Vagina (tissue), 2 donors: ENCODE measurements at places on chromosomes 11 and 22.

- H3K27me3 ChIP-seq, result no peaks in the 10 kb centered on the region
- H3K36me3 ChIP-seq, result no peaks in the 10 kb centered on the region
- no peak for DNase-seq
- peaks cover 8% of the 10 kb centered on the region for H3K4me1 ChIP-seq
Observed at GRCh38 chr11:44808053-44808753, 81.4 kb downstream of the TSPAN18 start.

DNA sequence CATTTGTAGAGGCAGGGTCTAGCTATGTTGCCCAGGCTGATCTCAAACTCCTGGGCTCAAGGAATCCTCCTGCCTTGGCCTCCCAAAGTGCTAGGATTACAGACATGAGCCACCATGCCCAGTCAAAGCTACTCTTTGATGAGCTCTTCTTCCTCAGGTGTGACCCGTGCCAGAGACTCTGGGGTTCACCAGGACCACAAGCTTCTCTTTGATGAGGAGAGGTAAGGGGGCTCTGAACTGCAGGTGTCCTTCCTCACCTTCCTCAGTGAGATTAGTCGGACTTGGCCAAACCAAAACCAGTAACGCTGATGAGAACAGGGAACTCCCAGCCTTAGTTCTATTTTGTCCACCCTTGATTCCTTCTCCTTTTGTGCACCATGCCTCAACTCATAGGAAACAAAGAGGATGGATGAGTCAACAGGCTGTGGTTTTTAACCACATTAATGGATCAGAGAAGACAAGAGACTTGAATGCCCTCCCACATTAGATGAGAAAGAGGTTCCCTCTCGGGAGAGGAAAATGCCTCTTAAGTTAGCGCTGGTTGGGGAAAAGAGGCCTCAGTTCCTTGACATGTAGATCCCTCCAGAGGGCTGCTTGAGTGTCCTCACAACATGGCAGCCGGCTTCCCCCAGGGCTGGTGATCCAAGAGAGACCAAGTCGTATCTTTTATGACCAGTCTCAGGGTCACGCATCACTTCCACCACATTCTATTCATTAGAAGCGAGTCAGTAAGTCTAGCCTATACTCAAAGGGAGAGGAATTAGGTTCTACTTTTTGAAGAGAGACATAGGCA lies 25.7 kb upstream of the CTR9 start:
- no peaks in the 10 kb centered on the region for H3K27me3 ChIP-seq
- H3K27ac ChIP-seq, result no peak overlapping the region
- DNase-seq, result no peak
- H3K36me3 ChIP-seq, result no peaks in the 10 kb centered on the region

DNA sequence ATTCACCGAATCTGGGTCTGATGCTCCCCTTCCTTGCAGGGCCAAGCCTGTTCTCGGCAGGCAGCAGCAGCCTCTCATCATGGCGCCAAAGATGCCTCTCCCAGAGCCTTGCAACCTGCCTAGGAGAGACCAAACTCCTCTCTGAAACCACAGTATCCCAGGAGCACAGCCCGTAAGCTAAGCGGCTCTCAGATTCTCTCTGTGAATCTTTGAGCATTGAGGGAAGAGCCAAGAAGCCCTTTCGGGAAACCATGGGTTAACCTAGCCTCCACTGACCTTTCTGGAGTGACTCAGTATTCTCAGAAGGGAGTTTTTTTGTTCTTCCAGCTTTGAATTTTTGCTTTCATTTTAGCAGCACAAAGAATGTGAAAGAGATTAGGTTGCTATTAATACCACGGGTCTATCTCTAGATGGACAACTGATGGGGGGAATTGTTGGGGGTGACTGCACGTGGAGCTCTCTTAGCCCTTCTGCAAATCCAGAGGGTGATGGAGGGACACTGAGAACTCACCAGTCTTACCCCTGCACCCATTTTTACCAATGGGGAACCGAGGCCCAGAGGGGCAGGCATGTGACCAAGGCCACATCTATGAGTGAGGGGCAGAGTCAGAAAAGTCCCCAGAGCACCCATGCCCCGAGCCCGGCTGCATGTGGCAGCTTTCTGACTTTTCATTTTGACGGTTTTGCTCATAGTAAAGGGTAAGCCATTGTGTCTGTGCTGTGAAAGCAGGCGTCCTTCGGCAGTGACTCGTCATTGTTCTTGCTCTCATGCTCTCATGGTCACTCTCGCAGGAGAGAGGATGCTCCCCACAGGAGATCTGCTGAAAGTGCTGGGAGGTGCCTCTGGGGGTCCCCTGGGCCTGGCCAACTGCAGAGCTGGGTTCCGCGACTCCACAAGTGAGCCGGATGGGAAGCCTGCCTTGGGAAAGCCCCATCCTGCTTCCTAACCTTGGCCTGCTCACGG lies 36.0 kb downstream of the IRAG1 start:
- H3K36me3 ChIP-seq, result no peaks in the 10 kb centered on the region
- H3K27me3 ChIP-seq, result no peaks in the 10 kb centered on the region
- H3K4me3 ChIP-seq, result peak overlapping the region; percentile 0
- H3K4me1 ChIP-seq, result peaks cover 77% of the 10 kb centered on the region
- H3K27ac ChIP-seq, result peak overlapping the region; percentile 82

- no peak overlapping the region for H3K4me3 ChIP-seq
- no peaks in the 10 kb centered on the region for H3K36me3 ChIP-seq
- no peak overlapping the region for H3K27ac ChIP-seq
Observed at GRCh38 chr11:29389793-29390192, 627.0 kb downstream of the KCNA4 start.

GRCh38 chr11:76654298-76654851 lies 16.2 kb downstream of the LRRC32 start:
- H3K4me1 ChIP-seq, result peaks cover 46% of the 10 kb centered on the region
- no peak overlapping the region for H3K4me3 ChIP-seq
- no peaks in the 10 kb centered on the region for H3K36me3 ChIP-seq
- H3K27ac ChIP-seq, result peak overlapping the region; percentile 91
- H3K27me3 ChIP-seq, result no peaks in the 10 kb centered on the region

- no peak overlapping the region for H3K27ac ChIP-seq
- DNase-seq, result no peak
- H3K36me3 ChIP-seq, result no peaks in the 10 kb centered on the region
- no peak overlapping the region for H3K4me3 ChIP-seq
- no peaks in the 10 kb centered on the region for H3K27me3 ChIP-seq
- peaks cover 19% of the 10 kb centered on the region for H3K4me1 ChIP-seq
Observed at GRCh38 chr11:12318791-12319438, 58.5 kb upstream of the PARVA start.

- peaks cover 23% of the 10 kb centered on the region for H3K4me1 ChIP-seq
- H3K27me3 ChIP-seq, result no peaks in the 10 kb centered on the region
- DNase-seq, result no peak
- no peak overlapping the region for H3K4me3 ChIP-seq
- H3K36me3 ChIP-seq, result no peaks in the 10 kb centered on the region
Observed at GRCh38 chr22:37048133-37048532, 3.4 kb upstream of the KCTD17 start.

DNA sequence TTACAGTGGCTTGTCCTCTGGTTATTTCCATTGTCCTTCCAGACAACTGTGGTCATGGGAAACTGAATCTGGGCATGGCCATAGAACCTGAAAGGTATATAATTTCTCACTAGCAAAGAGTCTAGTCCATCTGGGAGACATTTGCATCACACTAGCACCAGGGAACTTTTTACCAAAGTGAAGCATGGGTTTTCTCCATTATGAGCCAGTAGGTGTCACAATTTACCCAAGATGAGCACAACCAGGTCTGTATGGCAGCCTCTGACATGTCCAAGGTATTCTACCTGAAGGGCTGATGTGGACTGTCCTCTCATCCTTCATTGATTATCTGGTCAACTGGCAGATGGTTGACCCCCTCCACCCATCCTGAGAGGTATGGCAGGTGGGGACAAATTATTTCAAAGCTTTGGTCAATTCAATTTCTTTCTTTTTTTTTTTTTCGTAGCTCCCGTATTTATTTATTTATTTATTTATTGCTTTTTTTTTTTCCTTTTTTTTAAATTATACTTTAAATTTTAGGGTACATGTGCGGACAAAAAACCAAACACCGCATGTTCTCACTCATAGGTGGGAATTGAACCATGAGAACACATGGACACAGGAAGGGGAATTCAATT lies 425.9 kb downstream of the TMEM135 start:
- H3K4me3 ChIP-seq, result no peak overlapping the region
- DNase-seq, result no peak
- H3K4me1 ChIP-seq, result no peaks in the 10 kb centered on the region
- H3K27ac ChIP-seq, result no peak overlapping the region
- no peaks in the 10 kb centered on the region for H3K27me3 ChIP-seq
- no peaks in the 10 kb centered on the region for H3K36me3 ChIP-seq

GRCh38 chr11:88410056-88410455 lies 72.5 kb upstream of the CTSC start:
- no peak for DNase-seq
- H3K27ac ChIP-seq, result no peak overlapping the region
- H3K36me3 ChIP-seq, result no peaks in the 10 kb centered on the region
- peaks cover 9% of the 10 kb centered on the region for H3K4me1 ChIP-seq
- no peaks in the 10 kb centered on the region for H3K27me3 ChIP-seq
- no peak overlapping the region for H3K4me3 ChIP-seq

DNA sequence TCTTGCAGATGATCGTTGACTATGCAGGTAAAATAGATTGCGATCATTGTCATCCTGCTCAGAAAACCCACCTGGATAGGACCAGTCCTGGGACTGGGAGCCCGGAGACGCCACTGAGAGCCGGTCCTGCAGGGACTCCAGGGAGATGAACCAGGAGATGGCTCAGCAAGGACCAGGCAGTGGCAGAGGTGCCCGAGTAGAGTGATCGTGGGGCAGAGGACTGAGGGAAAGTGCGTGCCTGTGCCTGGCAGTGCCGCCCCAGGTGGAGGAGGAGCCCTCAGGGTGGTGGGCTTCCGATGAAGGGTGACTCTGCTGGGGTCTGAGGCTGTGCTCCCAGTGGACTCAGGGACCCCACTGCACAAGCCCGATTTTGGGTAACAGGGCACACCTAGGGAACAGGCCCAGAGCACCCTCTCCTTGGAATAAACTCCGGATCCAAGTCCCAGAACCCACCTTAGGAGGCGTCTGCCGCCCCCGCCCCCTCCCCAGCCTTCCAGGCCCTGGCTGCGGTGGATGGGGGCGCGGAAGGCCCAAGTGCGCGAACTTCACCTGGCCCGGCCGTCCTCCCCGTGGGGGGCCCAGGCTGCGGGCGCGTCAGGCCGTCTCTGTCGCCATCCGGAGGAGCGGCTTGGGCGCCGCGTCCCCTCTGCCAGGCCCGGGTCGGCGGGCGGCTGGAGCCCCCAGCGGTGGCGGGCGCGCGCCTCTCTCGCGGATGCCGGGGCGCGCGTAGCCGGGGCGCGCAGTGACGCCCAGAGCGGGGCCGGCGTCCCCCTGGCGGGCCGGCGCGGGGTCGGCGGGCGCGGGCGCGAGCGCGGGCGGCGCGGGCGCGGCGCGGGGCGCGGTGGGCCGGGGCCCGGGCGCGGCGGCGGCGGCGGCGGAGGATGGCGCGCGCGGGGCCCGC lies 1338.8 kb downstream of the BRD1 start:
- DNase-seq, result no peak
- H3K4me3 ChIP-seq, result no peak overlapping the region
- no peaks in the 10 kb centered on the region for H3K27me3 ChIP-seq
- peaks cover 17% of the 10 kb centered on the region for H3K4me1 ChIP-seq
- no peaks in the 10 kb centered on the region for H3K36me3 ChIP-seq

GRCh38 chr11:79050786-79051185 lies 390.0 kb downstream of the TENM4 start:
- no peak overlapping the region for H3K4me3 ChIP-seq
- H3K27ac ChIP-seq, result no peak overlapping the region
- DNase-seq, result no peak
- H3K27me3 ChIP-seq, result no peaks in the 10 kb centered on the region

DNA sequence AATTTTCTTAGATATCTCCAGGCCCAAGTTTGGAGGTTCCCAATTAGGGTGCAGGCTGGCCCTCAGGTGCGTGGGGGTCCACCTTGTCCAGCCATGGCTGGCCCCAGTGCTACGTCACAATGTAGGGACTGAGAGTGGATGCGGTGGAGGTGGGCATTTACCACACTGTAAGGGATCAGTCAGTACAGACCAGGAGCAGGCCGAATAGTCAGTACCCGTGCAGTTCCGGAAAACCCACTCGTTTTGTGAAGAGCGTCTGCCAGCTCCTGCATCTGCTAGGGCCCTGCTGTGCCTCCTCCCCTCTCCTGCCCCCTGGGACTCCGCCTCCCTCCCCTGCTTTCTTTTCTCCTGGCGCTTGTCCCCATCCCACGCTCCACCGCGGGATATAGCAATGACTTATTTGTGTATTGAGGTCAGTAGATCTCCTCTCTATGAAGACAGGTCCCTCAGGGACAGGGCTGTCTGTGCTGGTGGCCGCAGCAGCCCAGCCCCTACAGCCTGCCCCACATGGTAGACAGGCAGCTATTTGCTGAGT lies 50.4 kb upstream of the SEPTIN5 start:
- DNase-seq, result no peak
- H3K4me1 ChIP-seq, result peaks cover 11% of the 10 kb centered on the region
- H3K4me3 ChIP-seq, result no peak overlapping the region
- no peaks in the 10 kb centered on the region for H3K27me3 ChIP-seq
- no peak overlapping the region for H3K27ac ChIP-seq
- H3K36me3 ChIP-seq, result no peaks in the 10 kb centered on the region

DNA sequence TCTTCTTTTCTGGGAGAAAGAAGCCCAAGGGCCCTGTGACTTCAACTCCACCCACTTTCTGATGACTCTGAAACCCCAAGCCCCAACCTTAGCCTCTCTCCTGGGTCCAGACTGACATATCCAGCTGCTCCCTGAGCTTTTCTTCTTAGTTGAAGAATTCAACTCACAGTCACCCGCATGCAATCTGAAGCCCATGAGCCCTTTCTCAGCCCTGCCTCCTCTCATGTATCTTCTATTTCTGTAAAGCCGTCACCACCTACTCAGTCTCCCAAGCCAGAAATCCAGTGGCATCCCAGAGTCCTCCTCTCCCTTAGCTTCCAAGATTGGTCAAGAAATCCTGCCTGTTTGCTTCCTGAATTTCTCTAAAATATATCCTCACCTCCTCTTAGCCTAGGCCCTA lies 7.1 kb upstream of the TMA7B start:
- DNase-seq, result no peak
- no peaks in the 10 kb centered on the region for H3K36me3 ChIP-seq
- no peaks in the 10 kb centered on the region for H3K27me3 ChIP-seq
- no peaks in the 10 kb centered on the region for H3K4me1 ChIP-seq

DNA sequence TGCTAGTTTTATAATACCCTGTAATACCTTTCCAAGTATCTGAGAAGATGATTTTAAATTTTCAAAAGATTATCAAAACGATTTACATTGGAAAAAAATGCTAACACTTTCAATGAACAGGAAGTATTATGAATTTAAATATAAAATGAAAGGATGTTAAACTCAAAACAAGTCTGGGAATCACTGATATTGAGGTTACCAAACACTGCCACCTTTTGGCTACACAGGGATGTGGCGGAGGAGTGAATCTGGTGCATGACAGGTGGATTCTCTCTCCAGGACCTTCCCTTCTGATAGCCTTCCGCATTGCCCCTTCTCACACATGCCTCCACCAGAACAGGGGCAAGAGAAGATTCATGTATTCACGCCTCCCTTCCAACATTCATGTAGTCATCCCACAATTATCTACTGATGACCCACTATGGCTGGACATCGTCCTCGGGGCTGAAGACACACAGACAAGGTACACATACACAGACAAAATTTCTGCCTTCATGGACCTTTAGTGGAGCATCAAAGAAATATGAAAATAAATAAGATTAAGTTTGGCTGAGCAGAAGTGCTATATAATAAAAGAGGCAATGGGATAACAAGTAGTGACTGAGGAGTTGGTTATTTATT lies 34.7 kb downstream of the ATG16L2 start:
- DNase-seq, result no peak
- H3K27me3 ChIP-seq, result no peaks in the 10 kb centered on the region
- H3K27ac ChIP-seq, result no peak overlapping the region
- H3K4me1 ChIP-seq, result no peaks in the 10 kb centered on the region

GRCh38 chr11:81005595-81005994 lies 1564.8 kb upstream of the TENM4 start:
- no peaks in the 10 kb centered on the region for H3K27me3 ChIP-seq
- H3K27ac ChIP-seq, result no peak overlapping the region
- H3K4me3 ChIP-seq, result no peak overlapping the region
- no peak for DNase-seq
- H3K4me1 ChIP-seq, result no peaks in the 10 kb centered on the region
